Epithelial cell of prostate (primary cell): ENCODE measurements at places on chromosomes 1 and 21.

GRCh38 chr1:27285274-27285660, 36.7 kb upstream of the TMEM222 start:
- DNase-seq, result no peak

GRCh38 chr1:38500352-38500751, 359.2 kb downstream of the RRAGC start:
- DNase-seq, result no peak

DNA sequence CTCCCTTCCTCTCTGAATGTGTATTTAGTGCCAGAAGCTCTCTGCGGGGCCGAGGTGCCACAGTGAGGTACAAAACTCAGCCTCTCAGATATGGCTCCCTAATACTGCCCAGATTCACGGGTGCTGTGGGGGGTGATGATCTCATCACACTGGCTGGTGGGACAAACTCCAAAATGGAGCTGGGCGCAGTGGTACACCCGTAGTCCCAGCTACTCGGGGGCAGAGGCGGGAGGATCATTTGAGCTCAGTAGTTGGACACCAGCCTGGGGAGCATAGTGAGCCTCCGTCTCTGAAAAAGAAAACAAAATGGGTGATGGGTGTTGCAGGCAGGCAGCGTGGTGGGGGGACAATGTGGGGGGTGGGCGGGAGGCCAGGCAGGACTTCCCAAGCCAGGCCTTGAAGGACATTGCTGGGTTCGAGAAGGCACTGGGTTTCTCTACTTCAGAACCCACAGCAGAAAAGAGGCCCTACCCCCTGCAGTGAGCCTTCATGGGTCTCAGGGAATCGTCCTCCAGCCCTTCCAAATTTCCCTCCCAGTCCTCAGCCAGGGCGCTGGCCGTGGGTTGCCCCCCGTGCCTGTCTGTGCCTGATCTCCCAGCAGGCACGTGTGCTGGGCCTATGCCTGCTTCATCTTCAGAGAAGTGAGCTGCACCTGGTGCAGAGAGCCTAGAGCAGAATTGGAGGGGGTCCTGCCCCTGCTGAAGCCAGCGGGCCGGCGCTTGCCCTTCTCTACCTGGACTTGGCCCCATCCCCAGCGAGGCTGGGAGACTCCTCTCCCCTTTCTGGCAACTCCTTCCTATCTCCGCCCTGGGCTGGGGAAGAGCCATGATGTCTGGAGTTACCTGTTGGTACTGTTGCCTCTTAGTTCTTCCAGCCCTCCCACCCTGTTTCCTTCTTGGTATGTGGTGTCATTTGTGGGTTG, 14.0 kb downstream of the H6PD start:
- DNase-seq, result no peak

DNA sequence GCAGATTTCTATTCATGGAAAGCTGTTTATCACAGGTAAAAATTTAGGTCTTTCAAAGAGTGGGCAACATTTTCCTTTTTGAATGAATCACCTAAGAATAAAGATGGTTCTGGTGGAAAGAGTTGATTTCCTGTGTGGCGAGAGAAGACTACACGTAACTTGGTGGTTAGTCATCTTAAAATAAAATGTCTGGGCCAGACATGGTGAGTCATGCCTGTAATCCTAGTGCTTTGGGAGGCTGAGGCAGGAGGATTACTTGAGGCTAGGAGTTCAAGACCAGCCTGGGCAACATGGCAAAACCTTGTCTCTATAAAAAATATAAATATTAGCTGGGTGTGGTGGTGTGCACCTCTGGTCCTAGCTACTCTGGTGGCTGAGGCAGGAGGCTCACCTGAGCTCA, 65.7 kb downstream of the DISP1 start:
- DNase-seq, result no peak
